Karpas-422 (cell line): ENCODE measurements at places on chromosomes 1 and 21. TPM values are rescaled to one million over a fixed set of nuclear protein-coding genes. Genes with fewer than 3 reads are reported as not detected.

- H3K36me3 ChIP-seq = no peaks in the 10 kb centered on the region
- DNase-seq = no peak
- no peaks in the 10 kb centered on the region for H3K27me3 ChIP-seq
- H3K4me3 ChIP-seq = no peak overlapping the region
These were observed 49.6 kb downstream of the HSF2BP start for GRCh38 chr21:43609501-43610340.

VCAM1 gene
- total RNA-seq = not detected in 2 replicates

DNA sequence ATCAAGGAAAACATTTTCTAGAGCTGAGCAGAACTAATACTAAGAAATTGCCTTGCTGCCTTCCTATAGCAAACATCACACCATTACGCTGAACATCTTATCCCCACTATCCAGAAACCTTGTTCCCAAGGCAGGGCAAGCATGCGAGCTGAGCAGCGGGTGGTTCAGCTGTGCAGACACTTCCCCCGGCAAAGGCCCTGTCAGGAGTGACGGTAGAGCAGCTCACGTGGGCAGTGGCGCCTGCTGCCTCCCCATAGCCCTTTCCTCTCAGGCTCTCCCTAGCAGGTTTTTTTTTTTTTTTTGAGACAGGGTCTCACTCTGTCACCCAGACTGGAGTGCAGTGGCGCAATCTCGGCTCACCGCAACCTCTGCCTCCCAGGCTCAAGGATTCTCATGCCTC lies 13.7 kb upstream of the ANGPTL7 start:
- no peak overlapping the region for H3K27ac ChIP-seq
- DNase-seq = no peak
- H3K4me1 ChIP-seq = no peaks in the 10 kb centered on the region
- H3K27me3 ChIP-seq = no peaks in the 10 kb centered on the region

OR2M3 gene
- total RNA-seq = not detected in 2 replicates

CHAF1B gene
- total RNA-seq = 2.3 and 5.6 TPM in 2 replicates
